Astrocyte of the spinal cord (primary cell): ENCODE measurements at places on chromosomes 12 and 14.
A peak's percentile ranks its signal among the peaks of the same experiment; 100 is the strongest.

- DNase-seq: peak; percentile 82
Observed at GRCh38 chr12:27841392-27841882, 61.4 kb upstream of the MANSC4 start.

DNA sequence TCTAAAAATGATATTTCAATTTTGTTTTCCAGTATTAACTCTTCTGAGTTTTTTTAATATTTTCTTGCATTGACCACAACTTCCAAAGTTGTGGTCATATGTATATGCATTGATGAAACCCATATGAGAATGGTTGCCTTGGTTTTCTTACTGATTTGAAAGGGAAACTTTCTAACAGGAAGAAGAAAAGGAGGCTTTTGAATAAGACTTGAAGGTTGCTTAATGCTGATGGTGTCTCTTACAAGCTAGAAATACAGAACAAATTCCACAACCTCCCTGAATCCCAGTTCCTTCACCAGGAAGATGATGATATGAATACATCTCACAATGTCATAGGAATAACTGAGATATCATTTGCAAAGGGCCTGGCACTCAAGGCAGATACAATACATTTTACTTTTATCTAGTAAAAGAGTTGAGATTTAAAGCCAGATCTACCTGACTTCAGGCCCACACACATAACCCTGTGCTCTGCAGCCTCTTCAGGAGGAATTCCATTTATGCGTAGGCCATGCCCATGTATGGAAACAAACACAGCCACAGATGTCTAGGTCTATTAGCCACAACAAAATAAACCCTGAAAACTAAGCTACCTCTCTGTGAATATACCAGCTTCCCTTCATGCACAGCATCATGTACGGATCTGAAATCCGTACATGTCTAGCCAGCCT is 165.4 kb upstream of the PLEKHG7 start:
- no peak for DNase-seq

DNA sequence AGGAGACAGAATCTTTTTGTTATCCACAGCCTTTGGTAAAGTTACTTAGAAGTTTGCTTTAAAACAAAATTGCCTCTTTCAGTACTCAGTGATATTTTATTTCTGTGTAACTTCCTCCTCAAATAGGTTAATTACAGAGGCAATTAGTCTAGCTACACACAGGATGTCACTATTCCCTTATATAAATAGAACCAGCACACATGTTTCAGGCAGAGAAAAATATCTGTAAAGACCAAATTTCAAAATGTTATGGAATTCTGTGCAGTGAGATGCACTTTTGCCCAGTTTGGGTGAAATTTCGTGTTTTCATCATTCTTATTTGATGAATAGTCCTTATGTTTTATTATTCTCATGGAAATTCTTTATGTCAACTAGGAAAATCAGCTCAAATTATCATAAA is 410.6 kb upstream of the SOX5 start:
- no peak for DNase-seq

DNA sequence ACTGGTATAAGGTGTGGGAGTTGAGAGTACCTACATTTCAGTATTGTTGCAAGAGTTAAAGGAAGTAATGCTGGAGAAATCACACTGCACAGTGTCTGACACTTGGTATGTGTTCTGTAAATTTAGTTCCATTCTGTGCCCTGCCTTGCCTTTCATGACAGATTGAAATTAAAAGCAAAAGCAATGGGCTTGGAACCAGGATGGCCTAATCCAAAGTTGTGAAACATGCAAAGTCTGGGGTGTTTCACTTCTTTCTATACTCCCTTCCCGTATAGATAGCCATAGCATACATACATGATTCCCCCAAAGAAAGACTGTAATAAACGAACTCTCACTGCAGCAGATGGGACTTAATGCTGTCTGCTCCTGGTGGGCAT is 281.1 kb downstream of the NRXN3 start:
- no peak for DNase-seq

DNA sequence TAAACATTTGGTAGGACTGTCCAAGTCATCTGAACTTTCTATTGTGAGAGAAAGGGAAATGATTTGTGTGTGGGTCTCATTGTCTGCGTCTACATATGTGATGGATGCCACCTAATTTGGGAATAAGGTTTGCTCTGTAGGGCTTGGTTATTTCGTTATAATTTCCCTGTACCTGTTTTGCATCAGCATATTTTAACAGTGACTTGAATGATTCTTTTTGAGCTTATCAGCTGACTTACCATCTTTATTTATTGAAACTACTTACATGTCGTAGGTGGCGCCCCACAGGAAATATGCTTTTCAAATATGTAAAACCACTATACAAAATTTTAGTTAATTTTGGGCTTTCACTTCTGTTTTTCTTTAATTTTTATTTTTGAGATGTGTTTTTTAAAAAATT is 56.5 kb upstream of the BCAT1 start:
- no peak for DNase-seq

GRCh38 chr12:6700646-6701051 is at the start of gene PIANP:
TSS of gene PIANP (minus strand) at chr12:6700815. CDS start at chr12:6698061, 2,754 bp downstream.
- no peak for DNase-seq

DNA sequence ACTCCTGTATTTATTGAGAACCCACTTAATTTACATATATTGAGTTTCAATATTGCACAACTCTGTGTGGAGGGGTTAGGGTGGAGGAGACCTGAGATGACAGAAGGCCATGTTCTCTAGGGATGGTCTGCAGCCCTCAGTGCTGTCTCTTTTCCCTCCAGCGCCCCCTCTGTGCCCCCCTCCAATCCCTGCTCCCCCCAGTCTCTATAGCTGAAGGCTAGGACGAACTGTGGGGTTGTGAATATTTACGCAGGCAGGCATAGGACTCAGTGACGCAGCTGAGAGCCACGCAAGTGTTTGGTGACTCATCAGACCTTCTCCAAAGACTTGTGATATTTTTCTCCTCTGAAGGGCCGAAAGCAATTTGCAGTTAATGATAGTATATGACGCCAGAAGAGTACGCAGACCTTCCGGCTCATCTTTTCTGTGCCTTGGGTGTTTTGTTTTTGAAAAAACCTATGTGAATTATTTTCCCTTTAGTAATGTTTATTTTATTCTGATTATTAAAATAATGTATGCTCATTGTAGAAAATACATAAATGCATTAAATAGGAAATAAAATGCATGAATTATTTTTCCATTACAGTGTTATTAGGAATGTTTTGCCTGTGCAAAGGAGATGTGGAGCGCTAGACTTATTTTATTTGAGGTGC is 85.3 kb downstream of the SLC25A47 start:
- peak; percentile 91 for DNase-seq

DNA sequence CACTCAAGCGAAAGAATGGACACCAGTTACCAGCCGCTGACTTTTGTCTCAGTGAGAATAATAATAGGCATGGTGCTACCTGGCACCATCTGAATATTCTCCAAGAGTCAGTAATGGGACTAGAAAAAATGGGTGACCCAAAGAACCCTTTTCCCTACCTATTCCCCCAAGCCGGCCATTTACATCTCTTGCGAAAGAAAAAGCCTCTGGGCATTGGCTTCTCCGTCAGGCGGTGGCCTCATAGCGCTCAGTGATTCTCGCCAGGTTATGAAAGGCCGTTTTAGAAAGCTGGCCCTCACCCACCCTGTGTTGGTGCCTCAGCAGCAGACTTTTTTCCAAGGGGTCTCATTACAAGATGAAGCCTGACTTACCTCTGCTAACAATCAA is 523 bp upstream of the SLC6A15 start:
- peak; percentile 19 for DNase-seq

DNA sequence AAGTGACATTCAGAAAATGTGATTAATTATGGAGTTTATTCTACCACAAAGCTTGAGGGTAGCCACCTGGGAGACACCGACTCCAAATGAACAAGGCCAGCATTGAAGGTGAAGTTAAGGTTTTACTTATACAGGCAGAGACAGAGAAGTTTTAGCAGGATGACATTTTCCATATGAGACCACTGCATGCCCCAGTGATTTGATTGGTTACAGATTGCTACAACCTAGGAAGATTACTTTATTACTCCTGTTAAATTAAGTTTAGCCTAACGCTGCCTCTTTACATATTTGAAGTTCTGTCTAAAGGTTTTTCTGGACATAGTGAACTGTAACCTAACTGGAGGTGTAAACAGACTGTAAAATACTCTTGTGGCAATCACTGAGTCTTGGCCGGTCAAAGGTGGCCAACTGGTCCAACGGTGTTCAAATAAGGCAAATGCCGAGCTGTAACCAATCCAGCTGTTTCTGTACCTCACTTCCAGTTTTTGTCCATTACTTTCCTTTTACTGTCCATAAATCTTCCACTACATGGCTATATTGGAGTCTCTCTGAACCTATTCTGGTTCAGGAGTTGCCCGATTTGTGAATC is 57.2 kb downstream of the RIN3 start:
- DNase-seq: no peak

GRCh38 chr14:24398653-24399446 is at the start of gene NYNRIN:
TSS of gene NYNRIN (plus strand) at chr14:24399003. CDS start at chr14:24399247, 244 bp downstream.
- DNase-seq: peak; percentile 24

DNA sequence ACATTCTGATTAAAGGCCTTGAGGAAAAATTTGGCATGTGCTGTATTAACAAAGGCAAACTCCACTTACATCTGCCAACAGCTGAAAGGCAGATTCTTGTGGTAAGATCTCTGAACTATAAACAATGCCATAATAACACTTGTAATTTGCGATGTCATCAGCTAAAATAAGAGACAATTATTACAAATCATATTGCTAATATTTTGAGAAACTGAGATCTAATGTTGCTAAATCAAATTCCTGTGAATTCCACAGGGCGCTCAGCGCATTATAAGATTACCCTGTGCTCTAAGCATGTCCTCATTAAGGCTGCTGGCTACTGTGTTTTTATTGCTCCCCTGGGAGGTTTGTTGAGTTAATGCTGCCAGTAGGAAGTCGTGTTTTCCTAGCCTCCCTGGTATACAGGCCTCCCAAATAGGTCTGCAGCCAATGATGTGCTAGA is 244.8 kb downstream of the DACT1 start:
- peak; percentile 63 for DNase-seq

- DNase-seq: peak; percentile 84
Observed at GRCh38 chr14:81406863-81407262, 6.7 kb upstream of the STON2 start.

GRCh38 chr14:70156592-70156991 is 32.2 kb downstream of the SLC8A3 start:
- DNase-seq: no peak

DNA sequence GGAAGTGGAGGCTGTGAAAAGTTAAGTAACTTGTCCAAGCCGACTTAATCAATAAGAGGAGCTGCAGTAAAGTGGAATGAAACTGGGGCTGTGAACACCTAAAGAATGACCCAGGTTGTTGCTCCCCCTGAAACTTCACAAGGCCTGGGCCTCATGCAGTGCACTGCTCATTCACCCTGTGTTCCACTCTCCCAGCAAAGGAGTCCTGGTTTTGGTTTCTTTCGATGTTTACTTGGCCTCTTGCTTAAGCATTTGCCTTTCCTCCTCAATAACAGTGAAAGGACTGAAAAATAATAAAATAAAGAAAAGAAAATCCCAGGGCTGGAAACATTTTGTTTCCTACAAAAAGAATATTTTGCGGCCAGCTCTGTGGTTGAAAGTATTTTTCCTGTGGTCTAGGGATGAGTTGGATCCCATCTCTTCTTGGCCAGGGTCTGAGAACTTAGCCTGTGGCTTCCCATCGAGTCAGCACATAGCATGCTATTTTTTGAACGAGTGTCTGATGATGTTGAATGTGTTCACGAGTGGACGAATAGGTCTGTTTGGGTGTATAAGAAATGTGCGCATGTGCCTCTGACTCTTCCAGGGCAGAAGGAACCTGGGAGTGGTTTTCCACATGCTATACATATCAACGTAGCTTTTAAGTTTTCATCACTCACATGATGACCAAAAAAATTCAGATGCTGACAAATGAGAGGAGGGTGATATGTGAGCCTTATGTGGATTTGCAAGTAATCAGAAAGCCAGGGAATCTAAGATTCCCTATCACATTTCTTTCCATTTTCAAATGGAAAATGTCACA is 349.8 kb downstream of the ZFP36L1 start:
- peak; percentile 90 for DNase-seq

- DNase-seq: peak; percentile 13
Observed at GRCh38 chr12:61993734-61994345, 266.4 kb upstream of the USP15 start.

- DNase-seq: no peak
Observed at GRCh38 chr12:22409377-22410164, 75.1 kb upstream of the ST8SIA1 start.

GRCh38 chr12:117523971-117524370 is 162.5 kb upstream of the NOS1 start:
- no peak for DNase-seq

- no peak for DNase-seq
Observed at GRCh38 chr14:92490239-92490959, 23.2 kb upstream of the RIN3 start.

GRCh38 chr14:75450381-75451276 is 22.8 kb downstream of the JDP2 start:
- DNase-seq: peak; percentile 35

GRCh38 chr14:92482621-92483319 is 30.8 kb upstream of the RIN3 start:
- no peak for DNase-seq

GRCh38 chr12:19453961-19454360 is 14.7 kb downstream of the AEBP2 start:
- DNase-seq: no peak

DNA sequence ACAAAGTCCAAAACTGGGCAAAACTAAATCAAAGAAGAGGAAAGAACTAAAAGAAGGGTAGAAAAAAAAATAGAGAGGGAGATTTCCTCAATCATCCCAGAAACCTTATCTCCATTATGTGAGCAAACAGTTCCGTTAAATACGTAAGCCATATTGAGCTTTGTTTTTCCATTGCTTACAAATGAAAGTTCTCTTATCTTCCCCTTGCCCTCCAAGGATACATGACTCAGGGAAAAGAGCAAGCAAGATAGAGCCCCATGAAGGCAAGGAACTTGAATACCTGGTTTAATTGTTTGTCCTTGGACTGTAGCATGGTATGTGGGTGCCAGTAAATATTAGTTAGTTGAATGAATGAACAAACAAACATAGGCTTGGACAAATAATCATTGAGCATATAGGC is 126.8 kb upstream of the USP15 start:
- no peak for DNase-seq

DNA sequence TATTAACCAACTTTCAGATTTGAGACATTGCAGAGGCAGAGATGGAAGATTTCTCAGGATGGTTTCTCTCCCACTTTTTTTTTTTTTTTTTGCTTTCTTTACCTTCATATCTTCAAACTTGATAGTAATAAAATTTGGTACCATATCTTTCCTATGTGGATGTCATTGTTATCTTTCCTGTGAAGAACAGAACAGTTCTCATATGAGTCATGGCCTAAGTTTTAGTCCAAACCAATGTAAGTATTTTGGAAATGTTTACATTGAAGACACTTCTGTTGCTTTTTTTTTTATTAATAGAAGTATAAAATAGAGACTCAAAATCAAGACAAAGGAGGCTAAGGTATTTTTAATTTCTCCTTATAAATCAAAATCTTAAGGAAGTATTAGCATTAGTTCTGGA is 95.2 kb downstream of the C12orf50 start:
- DNase-seq: no peak

- no peak for DNase-seq
Observed at GRCh38 chr12:109815757-109816617, 17.2 kb downstream of the TRPV4 start.

- no peak for DNase-seq
Observed at GRCh38 chr12:27109334-27110028, 27.1 kb upstream of the C12orf71 start.

- DNase-seq: no peak
Observed at GRCh38 chr12:131067981-131068851, 114.5 kb downstream of the ADGRD1 start.

- no peak for DNase-seq
Observed at GRCh38 chr14:59197695-59198262, 9.3 kb downstream of the DAAM1 start.

GRCh38 chr14:100711493-100711892 is 15.2 kb upstream of the DLK1 start:
- no peak for DNase-seq
